ENCODE measurements at places on chromosomes 6 and 20.

DNA sequence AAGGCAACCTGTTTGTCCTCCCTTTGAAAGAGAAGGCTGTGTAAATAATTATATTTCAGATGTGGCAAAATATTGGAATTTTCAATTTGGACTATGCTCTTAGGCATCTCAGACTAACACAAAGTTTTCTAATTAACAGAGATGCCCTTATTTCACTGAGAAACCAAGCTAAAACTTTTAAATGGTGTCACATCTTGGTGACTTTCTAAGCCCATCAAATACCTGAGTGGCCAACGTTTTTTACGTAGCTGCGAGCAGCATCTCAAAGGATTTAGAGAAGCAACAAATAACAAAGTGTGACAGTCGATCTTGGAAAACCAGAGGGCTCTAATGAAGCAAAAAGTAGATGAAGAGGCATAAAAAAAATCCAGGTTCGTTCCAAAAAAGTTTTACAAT lies 3.4 kb upstream of the HEY2 start:
- DNase-seq, result no peak

DNA sequence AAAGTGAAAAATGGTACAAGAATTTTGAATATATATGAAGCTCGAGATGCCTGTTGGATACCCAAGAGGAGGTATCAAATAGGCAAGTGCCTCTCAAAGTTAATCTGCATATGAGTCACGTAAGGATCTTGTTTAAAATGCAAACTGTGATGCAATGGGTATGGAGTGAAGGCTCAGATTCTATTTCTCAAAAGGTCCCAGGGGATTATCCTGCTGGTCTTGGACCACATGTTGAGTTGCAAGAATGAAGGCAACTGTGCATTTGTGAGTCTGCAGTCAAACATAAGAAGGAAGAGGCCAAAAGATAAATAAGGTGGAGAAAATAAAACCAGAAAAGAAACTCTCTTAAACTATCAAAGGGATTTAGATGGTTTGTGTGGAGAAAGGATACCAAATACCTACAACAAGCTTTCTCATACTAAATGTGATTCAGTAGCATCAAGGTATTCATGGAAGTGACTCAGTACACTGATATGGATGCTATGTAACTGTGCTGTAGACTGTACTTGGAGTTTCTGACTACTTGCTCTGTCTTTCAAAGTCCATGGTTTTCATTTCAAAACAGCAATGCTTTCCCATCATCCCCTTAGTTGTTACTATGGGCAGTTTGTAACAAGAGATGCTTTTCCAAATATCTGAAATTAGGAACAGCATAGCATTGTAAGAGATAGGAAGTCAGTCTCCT lies 106.3 kb downstream of the GFRAL start:
- DNase-seq, result no peak

DNA sequence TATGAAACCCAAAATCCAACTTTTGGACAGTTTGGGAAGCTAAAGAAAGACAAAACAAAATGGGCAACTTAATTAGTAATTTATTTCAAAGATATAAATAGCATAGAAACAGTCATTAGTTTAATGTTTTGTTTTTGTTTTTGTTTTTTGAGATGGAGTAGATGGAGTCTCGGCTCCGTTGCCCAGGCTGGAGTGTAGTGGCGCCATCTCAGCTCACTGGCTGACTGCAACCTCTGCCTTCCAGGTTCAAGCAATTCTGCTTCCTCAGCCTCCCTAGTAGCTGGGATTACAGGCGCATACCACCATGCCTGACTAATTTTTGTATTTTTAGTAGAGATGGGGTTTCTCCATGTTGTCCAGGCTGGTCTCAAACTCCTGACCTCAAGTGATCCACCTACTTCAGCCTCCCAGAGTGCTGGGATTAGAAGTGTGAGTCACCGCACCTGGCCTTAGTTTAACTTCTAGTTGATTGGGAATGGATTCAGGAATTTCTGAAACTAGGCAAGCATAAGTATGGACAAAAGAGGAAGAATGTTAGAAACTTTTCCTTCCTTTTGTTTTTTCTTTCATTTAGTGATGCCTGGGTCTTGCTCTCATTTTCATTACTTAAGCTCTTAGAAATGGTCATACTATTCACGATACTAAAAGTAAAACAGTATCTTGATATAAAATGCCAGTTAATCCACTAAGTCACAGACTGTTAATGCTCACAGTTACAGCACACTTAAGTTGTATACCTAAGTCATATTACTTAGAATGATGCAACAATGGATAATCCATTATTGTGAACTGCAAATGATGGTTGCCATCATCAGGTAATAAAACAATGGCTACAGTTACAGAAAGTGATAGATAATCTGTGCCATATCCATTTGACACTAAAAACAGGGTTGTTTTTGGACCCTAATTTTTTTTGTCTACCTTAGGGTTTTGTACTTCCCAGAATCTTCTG lies 8.2 kb downstream of the SENP6 start:
- DNase-seq, result no peak

DNA sequence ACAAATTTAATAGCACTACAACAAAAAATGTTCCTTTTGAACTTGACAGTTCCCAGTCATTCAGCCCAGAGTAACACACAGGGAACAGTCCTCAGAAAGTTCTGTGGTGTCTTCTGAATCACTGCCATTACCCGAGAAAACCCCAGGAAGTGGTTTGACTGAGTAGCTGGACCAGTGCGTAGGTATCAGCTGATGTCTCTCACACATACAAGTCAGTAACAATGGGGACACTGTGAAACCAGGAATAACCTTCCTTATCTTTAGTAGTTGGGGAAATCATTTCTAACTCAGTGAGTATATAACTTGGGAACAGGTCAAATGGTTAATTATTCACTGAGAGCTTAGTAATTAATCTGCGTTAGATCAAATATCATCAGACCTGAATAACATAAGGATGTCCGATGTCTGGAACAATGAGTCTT lies 73.1 kb downstream of the HIVEP2 start:
- no peak for DNase-seq

GRCh38 chr20:50248104-50248641 lies 57.5 kb downstream of the CEBPB start:
- no peak for DNase-seq

DNA sequence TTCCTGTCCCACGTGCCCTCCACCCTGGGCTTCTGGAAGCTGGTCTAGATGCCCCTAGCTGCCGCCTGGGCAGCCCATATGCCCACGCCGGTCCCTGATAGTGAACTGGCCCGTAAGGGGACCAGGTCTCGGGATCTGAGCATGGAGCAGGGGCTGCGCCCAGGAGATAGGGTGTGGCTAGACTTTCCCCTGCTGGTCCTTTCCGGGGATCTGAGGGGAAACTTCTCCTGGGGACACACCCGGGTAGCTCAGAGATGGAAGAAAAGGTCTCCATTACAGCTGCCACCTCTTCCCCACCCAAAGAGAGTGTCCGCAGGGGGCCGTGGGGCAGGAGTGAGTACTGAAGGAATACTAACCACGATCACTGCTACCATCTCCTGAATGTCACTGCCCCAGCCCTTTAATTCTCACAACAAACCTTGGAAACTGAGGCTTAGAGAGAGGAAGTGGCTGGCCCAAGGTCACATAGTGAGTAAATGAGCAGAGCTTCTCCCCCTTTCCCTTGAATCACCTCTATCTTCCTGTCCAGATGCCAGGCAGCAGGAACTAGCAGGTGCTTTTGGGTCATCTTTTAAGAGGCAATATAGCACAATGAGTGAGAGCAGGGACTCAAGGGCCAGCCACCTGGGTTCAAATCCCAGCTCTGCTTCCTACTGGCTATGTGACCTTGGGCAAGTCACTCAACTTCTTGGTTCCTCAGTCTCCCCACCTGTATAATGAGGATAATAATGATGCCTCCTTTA lies 11.8 kb upstream of the CCN5 start:
- DNase-seq, result no peak

- DNase-seq, result no peak
Observed at GRCh38 chr6:71489736-71490135, 201.1 kb downstream of the OGFRL1 start.

DNA sequence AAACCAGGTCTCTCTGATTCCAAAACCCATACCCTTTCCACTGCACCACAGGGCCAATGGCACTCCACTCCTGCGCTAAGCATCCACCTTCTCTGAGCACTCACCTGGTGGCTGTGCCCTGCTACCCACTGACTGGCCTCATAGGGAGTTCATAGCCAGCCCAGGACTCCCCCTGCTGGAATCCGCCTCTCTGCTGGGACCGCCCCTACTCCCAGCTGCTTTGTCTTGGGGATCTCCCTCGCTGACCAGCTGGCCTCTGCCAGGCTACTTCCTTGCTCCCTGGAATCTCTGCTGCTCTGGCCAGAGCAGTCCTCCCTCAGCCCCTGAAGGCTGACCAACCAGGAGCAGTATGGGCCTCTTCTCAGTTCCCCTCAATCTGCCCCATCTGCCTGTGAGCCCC lies 129.7 kb downstream of the FAXC start:
- DNase-seq, result no peak

- no peak for DNase-seq
Observed at GRCh38 chr20:61400499-61400898, 148.4 kb downstream of the CDH4 start.

GRCh38 chr6:23611776-23612381 lies 514.1 kb upstream of the NRSN1 start:
- DNase-seq, result no peak

DNA sequence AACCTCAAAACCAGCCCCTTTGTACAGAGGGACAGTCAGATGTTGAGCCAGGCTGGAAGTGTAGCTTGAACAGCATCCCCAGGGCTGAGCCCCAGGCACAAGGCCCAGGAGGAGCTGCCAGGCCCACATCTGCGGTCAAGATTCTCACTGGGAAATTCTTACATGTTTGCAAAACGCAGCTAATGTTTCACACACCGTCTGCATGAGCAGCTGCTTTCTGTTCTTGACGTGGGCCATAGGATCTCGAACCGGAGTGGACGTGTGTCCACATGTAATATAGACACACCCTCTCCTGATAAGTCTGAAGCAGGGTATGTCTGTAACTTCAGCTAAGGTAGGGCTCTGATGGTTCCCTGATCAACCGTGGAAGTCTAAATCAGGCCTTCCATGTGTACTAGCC lies 41.3 kb upstream of the TRAF3IP2 start:
- DNase-seq, result no peak

- no peak for DNase-seq
Observed at GRCh38 chr6:25086500-25087091, 150.8 kb upstream of the RIPOR2 start.

DNA sequence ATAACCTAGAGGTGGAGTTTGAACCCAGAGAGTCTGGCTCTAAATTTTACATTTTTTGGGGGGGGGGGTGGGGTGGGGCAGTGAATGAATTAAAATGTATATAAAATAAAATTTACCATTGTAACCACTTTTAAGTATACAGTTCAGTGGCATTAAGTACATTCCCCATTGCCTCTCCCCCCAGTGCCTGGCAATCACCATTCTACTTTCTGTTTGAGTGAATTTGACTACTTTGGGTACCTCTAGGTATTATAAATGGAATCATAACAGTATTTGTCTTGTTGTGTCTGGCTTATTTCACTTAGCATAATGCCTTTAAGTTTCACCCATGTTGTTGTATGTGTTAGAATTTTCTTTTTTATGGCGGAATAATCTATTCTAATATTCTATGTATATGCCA lies 2.7 kb downstream of the FAM110A start:
- no peak for DNase-seq

GRCh38 chr6:33923857-33924514 lies 120.2 kb upstream of the MLN start:
- no peak for DNase-seq

DNA sequence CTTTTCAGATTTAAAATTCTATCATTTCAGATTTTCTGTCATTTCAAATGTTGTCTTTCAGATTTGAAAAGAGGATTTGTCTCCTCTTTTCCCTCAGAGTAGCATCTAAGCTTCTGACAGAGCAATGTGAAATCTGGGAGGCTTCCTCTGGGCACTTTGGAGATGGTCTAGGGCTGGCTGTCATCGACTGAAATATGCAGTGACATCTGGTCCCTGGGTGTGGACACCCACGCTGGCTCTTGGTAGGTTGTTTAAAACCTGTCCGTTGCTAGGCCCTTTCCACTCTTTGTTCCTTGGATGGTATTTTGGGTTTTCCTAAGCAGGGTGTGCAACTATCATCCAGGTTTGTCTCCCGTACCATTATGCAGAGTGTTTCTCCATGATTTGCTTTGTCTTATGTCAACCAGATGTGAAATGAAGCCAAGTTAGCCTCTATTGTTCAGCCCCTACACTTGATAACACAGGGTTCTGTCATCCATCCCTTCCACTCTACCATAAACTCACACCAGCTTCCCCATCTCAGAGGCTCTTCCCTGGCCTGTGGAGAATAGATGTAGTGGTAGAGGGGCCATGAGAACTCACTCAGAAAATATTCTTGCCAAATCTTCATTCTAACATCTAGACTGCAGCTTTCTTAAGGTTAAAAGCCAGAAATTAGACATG lies 5.0 kb upstream of the VIP start:
- no peak for DNase-seq

DNA sequence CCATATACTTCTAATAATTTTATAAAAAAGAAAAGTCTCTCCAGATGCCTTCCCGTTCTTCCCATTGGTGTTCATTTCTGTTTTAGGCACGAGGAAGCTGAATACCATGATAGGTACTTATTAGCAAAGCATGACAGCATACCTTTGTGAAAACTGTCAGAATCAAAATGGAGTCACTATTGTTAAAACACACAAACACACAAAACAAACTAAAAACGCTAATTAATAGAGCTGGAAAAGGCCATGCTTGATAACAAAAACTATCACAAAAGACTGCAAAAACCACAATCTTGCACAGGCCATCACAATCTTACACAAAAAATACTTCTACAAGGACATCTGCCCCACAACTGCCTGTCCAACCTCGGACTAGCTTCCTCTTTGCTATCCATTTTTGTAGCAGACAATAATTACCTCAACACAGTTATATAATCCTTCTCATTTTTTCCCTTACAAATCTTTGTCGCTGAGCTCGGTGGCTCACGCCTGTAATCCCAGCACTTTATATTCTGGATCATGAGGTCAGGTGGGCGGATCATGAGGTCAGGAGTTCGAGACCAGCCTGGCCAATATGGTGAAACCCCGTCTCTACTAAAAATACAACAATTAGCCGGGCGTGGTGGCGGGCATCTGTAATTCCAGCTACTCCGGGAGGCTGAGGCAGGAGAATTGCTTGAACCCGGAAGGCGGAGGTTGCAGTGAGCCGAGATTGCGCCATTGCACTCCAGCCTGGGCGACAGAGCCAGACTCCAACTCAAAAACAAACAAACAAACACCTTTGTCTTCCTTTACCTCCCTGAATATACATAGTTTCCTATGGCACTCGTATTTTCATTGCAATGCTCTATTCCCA lies 3.2 kb upstream of the ABT1 start:
- DNase-seq, result no peak

Data from Panc1 (cell line).